LoVo (cell line): ENCODE measurements at places on chromosomes 5 and 9.

DNA sequence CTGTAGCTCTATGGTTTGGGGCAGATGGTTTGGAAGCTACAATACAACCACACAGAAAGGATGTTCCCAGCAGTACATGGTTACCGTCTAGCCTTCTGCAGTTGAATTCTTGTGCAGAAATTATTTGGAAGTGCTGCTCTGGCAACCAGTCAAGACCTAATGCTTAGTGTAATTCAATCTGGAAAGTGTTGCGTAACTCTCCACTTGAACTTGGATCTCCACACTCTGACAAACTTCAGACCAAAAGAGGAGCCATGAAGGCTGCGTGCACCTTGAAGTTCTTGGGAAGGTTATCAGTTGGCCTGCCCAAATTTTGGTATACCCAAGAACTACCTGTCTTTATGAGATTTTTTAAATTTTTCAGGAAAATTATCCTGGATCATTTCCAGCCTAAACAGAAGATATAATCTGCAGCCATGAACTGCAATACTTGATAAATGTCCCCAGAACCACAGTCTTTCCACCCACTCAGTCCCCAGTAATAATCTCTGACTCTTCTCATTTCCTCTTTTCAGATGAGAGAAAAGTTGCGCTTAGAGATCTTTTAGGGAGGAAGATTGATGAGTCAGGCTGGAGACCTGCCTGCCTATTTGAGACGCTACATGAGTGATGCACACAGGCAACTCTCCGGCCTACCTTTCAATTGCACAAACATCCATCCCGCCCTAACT, 159.9 kb downstream of the FANCC start:
- DNase-seq: no peak

- DNase-seq: no peak
Measured at GRCh38 chr9:14987858-14988257, 77.6 kb upstream of the FREM1 start.

DNA sequence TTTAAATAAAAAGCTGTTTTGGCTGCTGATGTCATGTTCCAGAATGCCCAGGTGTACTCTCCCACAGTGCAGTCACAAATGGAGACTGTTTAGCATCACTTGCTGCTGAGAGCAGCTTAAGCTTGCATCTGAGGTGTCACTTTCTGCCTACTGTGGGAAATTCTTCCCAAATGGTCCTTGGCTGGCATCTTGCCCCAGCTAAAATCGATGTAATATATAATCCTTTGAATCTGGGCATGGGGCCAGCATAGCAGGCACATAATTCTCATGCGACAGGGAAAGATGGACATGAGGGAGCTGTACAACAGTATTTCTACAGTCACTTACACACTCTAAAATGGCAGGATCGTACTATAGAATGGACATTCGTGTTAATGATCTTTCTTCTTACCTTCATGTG, 144.3 kb downstream of the MACIR start:
- no peak for DNase-seq

GRCh38 chr5:32949286-32949970, 238.3 kb downstream of the NPR3 start:
- no peak for DNase-seq

DNA sequence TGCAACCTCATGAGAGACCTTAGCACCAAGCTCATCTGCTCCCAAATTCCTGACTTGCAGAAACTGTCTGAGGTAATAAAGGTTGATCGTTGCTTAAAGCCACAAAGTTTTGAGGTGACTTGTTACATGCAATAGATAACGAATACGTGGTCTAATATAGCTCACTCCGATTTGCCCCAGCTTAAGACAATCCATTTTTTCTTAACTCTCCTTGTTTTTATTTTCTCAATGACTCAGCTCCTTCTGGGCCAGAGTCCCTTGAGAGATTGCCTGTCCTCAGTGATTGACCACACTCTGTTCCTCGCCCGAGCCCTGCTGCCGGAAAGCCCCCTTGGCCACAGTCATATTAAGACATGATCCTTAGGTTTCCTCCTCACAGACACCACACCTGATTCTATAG, 63.7 kb upstream of the FANCC start:
- peak; percentile 13 for DNase-seq

GRCh38 chr5:25387953-25388352, 743.2 kb upstream of the CDH10 start:
- no peak for DNase-seq

- no peak for DNase-seq
Measured at GRCh38 chr9:89359751-89360261, 41.5 kb downstream of the SECISBP2 start.

DNA sequence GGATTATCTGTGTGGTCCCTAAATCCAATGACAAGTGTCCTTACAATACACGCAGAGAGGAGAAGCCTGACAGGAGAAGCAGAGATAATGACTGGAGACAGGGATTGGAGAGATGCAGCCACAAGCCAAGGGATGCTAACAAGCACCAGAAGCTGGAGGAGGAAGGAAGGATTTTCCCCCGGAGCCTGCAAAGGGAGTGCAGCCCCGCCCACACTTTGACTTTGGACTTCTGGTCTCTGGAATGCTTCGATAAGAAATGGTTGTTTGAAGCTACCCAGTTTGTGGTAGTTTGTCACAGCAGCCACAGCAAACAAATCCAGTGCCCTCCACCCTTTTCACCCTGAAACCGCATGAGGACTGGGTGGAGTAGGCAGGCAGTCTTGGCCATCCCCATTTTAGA, 77.2 kb upstream of the BOD1 start:
- DNase-seq: no peak

GRCh38 chr5:109550077-109550476, 139.7 kb upstream of the MAN2A1 start:
- DNase-seq: no peak

DNA sequence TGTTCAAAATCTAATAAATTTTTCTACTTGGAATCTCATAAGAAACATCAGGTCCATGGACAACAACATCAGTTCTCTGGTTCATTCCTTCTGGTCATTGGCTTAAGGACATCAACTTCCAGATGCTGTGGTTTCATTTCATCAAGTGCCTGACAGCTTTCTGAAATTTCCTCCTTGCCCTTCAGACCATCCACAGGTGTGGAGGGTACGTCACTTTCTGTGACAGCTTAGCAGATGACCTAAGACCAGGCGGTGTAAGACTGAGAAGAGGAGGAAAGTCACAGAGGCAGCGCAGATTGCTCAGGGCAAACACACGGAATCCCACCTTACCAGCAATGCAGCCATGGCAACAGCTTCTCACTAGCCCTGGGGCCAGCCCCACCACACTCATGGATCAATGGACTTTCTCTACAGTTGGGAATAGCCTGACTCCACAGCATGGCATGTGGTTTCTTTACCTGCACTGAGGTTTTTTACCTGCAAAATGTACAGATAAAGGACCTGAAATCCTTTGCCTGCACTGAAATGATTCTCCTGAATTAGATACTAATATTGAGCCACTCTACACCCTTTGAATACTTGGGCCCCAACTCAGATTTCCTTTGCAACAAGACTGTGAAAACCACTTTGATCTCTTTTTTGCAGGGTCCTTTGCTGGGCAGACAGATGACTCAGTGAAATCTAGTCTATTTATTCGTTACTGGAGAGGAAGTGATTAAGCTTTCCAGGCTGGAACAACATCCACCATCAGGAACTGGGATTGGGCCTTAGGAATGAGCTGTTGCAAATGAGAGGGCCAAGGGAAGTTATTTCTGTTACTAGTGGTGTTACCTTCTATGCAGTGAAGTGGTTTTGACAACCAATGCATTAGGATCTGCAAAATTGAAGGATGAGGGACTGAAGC, 26.9 kb downstream of the TICAM2 start:
- DNase-seq: no peak

GRCh38 chr5:11261241-11261640, 500.2 kb upstream of the DAP start:
- DNase-seq: no peak

DNA sequence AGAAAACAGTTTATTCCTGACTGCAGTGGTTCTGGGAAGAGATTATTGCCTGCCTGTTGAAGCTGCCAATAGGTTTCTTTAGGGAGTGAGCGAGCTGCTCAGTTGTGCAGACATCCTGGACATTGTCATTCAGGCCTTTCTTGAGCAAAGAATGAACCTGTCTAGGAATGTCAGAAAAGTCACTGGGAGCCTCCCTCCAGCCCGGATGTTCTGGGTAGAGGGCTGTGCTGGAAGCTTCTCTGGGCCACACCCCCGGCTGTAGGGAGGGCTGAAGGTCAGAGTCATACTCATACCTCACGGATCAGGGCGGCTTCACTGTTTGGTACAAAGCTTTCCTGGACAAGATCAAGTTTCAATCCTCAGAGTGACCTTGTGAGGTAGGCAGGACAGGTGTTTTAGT, 33.4 kb upstream of the TBC1D2 start:
- no peak for DNase-seq

- no peak for DNase-seq
Measured at GRCh38 chr9:116360989-116361388, 207.4 kb downstream of the PAPPA start.

GRCh38 chr9:18207735-18208134, 266.2 kb upstream of the ADAMTSL1 start:
- DNase-seq: no peak

- no peak for DNase-seq
Measured at GRCh38 chr5:165881259-165881658, 2375.8 kb downstream of the MAT2B start.

DNA sequence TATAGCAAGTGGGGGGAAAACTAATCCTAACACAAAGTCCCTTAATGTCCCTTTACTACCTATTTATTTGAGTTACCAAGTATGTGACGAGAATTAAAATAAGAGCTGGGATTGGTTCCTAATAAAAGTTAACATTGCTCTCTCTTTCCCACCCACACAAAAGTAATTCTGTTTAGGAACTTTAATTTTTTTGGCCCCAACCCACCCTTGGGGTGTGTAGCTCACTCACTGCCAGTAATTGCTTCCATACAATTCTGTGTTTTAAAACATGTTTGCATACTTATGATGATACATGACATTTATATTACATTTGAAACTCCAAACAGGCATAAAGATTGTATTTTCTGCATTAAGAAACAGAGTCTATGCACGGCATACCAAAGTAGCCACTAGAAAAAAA, 106.5 kb downstream of the BNC2 start:
- no peak for DNase-seq

DNA sequence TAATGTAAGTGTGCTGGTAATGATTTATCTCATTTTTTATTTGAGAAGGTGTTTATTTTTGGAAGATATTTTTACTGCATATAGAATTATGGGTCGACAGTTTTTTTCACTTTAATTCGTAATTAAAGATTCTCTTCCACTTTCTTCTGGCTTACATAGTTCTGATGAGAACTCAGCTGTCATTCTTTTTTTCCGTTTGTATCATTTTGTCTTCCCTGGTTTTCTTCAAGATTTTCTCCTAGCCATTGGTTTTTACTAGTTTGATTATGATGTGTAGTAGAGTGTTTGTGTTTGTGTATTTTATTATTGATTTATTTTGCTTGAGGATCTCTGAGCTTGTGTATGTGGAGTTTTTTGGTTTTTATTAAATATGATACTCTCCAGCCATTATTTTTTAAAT, 21.7 kb downstream of the SLF1 start:
- DNase-seq: no peak

DNA sequence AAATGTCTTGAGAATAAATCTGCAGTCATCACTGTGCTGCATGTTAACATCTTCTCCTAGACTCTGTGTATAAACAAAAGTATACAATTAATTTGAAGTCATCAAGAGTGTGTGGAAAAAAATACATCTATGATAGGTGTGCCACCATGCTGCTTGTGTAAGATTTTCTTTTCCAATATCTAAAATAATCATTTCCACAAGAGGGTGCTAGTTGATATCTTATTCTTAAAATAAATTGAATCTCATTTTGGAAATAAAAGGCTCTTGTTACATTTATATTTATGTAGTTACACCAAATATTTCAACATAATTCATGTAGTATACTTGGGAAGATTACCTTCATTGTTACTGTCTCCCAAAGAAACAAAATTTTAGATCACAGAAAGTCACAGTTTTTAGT, 14.1 kb upstream of the MOCS2 start:
- peak; percentile 8 for DNase-seq

- DNase-seq: no peak
Measured at GRCh38 chr5:95027775-95028174, 257.1 kb downstream of the MCTP1 start.

- no peak for DNase-seq
Measured at GRCh38 chr5:173645437-173645807, 29.0 kb upstream of the BOD1 start.

DNA sequence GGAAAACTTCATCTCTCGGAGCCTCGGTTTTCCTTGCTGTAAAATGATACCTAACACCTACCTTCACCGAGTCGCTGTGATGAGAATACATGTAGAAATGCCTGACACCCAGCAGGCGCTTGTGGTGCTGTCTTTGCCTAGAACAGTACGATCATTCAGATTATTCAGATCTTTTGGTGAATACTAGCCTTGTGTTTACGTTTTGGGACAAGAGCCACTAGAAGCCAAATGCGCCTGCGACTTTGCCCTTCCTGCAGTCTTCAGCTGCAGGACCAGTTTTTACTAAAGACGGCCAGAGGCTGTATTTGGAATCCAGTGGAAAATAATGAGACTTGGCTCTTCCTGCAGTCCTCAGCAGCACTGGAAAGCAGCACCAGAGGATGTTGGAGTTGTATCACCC, 189.6 kb downstream of the TRIO start:
- no peak for DNase-seq

GRCh38 chr9:37410969-37411785, 11.3 kb upstream of the GRHPR start:
- no peak for DNase-seq

DNA sequence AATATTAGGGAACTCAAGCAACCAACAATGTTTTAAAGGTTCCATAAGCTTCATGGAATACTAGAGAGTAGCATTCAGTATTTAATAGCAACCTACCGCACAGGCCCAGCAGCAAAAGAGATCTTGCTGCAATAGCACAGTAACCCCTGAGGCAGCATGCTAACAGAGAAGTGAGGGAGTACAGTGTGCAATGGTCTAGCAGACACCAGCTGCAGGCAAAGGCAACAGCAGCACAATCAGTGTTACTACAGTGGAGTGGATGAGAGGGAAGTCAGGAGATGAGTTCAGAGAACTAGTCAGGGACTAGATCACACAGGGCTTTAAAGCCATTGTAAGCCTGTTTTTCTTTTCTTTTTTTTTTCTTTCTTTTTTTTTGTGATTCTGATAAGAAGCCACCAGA, 2.8 kb downstream of the TICAM2 start:
- no peak for DNase-seq

- no peak for DNase-seq
Measured at GRCh38 chr9:37911271-37911681, 7.3 kb upstream of the SLC25A51 start.
